ENCODE measurements at places on chromosomes 13 and 19.

- DNase-seq: no peak
Measured at GRCh38 chr13:20054586-20054985, 96.1 kb downstream of the ZMYM2 start.

DNA sequence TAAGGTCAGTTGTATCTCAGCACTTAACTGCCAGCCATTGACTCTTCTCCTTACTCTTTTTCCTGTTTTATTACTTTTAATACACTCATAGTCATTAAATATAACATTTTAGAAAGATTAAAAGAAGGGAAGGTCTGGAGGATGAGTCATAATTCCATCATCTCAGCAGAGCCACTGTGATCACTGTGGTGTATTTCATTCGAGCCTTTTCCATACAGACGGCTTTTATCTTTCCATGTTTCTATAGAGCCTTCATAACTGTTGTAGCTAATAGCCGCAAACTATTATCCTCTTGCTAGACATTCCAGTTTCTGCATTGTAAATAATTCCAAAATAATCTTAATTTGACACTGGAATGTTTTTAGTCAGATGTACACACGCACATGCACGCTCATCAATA lies 4.7 kb upstream of the FLT1 start:
- DNase-seq: no peak

GRCh38 chr13:77337159-77337558 lies 10.3 kb upstream of the MYCBP2 start:
- no peak for DNase-seq

- no peak for DNase-seq
Measured at GRCh38 chr13:97856304-97856675, 97.2 kb upstream of the IPO5 start.

- peak; percentile 80 for DNase-seq
Measured at GRCh38 chr13:26184791-26185250, 37.3 kb downstream of the RNF6 start.
